T-helper 9 cell (primary cell): ENCODE measurements at places on chromosomes 7 and 10.

GRCh38 chr10:17115683-17116082 is 13.9 kb downstream of the CUBN start:
- DNase-seq = no peak

DNA sequence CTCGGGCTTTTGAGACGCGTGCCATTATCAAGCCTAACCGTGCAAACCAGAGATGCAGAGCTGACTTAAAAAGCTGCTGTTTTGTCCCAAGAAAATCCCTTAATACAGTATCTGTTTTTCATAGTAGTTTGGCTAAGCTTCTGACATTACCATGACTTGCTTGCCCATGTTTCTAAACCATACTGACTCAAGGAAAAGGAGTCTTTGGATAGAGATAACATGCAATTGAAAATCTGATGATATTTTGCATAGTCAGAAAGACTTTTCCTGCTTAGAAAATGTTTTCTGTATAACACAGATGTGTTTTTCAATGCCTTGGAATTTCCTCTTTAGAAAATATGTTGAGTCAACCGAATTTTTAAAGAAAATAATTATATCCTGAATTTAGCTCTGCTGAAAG is 21.5 kb upstream of the AKR1E2 start:
- DNase-seq = no peak

DNA sequence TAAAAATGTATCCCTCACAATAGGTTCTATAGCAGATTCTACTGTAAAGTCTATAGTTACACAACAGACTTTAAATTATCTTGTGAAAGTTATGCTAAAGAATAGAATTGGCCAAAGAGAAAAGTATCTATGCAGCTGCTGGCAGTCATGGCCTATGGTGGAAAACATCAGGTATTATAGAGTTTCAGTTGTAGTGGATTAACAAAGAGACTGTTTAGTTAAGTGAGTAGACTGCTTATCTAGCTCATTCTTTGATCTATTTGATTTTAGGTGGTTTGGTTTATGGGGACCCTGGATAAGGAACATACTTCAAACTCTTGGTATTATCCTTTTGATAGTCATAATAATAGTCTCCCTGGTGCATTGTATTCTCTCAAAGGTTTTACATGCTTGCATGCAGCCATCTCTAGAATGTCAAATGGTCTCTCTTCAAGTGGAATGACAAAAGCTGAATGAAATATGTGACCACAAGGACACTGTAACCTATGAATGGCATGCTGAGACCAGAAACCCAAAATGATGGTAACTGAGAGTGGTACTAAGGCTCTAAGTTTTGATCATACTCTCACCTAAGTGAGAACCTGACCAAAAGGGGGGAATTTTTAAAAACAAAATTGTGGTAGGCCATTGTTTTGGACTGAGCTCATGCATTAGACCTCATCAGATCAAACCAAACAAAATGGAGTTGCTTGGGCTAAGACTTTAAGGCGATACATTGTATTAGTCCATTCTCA is 54.9 kb upstream of the NAMPT start:
- no peak for DNase-seq

GRCh38 chr7:14023838-14024237 is 34.4 kb upstream of the ETV1 start:
- DNase-seq = no peak

DNA sequence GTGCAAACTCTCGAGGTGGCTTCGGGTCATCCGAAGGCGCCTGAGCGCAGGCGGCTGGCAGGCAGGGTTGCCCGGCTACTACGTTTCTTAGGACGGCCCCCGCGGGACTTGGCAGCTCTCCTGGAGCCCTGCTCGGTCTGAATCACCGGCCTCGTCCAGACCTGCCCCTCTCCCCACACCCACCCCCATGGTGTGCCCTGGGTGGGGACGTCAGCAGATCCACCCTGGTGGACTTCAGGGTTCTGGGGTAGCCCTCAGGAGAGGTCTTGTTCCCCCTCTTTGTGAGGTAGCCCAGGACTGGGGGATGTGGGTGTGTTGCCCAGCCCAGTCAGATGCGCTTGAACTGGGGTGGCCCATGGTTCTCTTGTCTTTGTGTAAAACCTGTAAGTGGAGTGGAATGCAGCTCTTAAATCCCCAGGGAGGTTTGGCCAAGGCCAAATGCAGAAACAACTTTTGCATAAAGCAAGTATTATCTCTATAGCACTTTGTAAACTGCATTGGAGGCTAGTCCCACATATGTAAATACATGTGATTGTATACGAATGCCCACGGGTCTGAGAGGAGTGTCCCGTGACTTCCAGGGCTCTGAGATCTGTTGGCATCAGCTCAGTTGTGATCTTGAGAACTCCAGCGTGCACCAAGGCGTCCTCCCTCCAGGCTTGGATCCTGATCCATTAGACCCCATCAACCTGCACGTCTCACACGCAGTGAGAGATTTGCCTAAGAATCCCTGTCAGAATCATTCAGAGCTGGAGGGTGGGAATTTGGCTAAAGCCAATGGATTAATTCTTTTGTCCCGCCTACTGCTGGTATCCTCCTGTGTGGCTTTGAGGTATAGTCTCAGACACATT is 1.8 kb downstream of the PFKFB3 start:
- no peak for DNase-seq

GRCh38 chr10:16915300-16915699 is 98.1 kb upstream of the RSU1 start:
- no peak for DNase-seq

DNA sequence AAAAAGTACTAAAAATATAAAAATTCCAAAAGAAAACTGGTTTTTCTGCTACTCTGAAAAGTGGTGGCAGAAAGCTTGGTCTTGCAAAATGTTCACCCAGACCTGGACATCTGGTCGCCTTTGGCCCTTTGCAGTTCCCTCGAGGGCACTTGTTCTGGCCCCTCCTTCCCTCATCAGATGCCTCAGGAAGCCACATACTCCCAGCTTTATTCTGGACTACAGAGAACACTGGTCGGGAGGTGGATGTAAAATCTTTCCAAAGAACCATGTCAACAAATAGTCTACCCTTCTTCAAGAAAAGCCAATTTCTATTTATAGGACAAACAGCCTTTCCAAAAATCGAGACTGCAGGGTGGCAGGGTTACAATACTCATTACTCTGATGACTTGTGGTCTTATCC is 726.1 kb downstream of the TNS3 start:
- no peak for DNase-seq

DNA sequence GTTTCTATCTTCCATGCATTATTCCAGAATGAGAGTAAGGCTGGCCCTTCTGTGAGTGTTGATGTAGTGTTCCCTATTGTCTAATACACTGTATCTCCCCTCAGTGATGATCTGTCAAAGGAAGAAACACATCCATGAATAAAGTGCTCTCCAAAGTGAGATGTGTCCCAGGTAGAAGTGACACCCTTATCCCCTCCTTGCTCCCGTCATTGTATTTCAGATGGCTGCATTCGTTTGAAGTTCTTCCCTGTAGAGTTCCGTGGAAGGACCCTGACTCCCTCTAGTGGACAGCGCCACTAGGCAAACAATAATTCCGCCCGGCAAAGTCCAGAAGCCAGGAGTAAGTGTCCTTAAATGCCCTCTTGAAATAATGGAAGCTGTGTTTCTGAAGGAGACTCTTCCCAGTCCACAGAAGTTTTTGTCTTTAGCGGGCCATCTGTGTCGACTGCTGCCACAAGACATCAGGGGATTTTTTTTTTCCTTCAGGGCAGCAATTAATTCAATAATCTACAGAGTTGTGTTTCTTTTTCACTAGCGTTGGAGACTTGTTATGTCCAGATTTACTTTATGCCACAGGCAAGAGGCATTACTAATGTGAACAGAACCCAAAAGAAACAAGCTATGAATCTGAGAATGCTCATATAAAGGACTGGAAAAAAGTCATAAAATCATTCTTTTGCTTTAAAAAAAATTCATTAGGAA is 64.6 kb downstream of the THNSL1 start:
- DNase-seq = peak; percentile 45

DNA sequence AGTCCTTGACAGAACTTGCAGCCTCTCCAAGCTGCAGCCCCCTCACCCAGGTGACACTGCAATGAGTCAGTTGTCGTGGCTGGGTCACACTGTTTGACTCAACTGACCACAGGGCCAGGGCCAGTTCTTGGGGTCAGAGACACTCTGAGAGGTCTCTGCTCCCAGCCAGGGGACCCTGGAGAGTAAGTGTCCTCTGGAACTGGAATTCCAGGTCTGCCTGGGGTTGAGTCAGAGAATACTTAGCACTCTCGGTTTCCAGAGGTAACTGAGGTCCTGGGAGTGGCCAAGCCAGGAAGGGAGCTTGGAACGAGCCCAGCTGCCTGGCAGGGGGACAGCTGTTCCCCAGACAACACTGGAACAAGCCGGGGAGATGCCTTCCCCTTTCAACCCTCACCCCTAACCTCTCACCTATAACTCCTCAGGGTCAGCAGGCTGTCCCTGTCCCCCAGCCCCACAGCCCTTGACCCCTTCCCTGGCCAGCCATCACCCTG is 2.2 kb upstream of the MYL10 start:
- no peak for DNase-seq

- no peak for DNase-seq
Observed at GRCh38 chr7:25646726-25647413, 418.6 kb upstream of the NPVF start.

- DNase-seq = no peak
Observed at GRCh38 chr10:130380056-130380455, 243.9 kb downstream of the GLRX3 start.

DNA sequence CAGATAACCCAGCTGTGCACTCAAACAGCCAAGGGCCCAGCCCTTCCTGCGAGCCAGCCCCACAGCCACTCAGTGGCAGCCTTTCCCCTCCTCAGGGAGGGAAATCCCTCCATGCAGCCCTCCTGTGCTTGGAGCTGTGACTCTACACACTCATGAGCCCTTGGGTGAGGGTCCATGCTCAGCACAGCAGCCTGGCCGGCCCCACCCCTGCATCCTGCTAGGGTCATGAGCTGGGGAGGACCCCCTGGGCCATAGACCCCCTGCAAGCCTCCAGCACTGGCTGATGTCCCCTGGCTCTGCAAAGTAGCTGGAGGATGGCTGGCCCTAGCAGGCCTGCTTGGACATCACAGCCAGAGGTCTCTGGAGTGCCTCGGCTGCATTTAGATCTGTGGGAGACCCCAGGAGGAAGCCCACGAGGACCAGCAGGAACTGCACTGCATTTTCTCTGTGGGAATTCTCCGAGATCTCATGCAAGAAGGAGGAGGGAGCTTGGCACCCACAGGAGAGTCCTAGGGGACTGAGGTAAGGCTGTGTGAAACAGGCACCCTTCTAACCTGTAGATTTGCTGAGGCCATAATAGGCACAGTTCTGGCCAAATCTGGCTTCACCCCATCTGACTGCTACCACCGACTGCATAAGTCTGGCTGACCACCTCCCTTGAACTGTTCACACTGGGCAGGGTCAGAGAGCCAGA is 17.4 kb downstream of the TMEM273 start:
- no peak for DNase-seq

DNA sequence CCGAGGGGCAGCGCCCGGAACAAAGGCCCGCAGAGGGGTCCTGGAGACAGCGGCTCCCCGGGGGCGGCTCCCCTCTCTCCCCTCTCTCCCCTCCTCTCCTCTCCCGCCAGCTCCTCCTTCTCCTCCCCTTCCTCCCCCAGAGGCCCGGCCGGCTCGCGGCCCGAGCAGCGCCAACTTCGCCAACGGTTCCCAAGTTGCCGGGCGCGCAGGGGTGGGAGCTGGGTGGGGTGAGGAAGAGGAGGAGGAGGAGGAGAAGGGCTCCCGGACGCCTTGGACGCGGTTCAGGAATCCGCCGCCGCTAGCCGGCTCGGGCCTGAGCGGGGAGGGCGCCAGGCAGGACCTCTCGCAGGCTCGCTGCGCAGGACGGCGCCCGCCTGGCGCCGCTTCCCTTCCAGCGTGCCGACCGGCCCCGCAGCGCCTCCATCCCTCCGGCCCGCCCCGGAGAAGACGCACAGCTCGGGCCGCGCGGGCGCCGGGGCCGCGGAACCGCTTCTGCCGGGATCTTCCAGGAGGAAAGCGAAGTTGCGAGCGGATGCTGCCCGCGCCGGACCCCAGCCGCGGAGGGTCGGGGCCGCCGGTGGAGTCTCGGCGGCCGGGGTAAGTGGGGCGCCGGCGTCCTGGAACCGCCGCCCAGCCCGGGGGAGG is at the start of gene CHST3:
CHST3 (plus strand) TSS at position 298 of the 645 bp plus-strand sequence. CDS start 41,448 bp downstream, outside the sequence.
- no peak for DNase-seq

- DNase-seq = no peak
Observed at GRCh38 chr7:151436446-151437158, 3.3 kb downstream of the CRYGN start.

DNA sequence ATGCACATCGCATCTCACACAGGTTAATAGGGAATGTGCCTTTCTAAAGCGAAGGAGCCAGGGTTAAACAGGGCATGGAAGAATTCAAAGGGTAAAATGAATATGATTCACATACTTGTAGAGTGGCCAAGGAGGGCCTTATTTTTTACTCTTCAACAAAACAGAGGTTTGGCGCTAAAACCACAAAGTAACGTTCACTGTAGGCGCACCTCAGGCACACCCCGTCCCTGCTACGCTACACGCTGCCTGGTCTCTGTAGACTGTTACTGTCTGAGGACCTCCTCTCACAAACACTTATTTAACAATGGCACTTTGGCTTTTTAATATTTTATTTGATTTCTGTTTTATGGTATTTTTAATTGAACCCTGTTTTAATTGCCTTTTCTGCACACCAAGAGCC is 462.1 kb upstream of the GALNT17 start:
- no peak for DNase-seq

DNA sequence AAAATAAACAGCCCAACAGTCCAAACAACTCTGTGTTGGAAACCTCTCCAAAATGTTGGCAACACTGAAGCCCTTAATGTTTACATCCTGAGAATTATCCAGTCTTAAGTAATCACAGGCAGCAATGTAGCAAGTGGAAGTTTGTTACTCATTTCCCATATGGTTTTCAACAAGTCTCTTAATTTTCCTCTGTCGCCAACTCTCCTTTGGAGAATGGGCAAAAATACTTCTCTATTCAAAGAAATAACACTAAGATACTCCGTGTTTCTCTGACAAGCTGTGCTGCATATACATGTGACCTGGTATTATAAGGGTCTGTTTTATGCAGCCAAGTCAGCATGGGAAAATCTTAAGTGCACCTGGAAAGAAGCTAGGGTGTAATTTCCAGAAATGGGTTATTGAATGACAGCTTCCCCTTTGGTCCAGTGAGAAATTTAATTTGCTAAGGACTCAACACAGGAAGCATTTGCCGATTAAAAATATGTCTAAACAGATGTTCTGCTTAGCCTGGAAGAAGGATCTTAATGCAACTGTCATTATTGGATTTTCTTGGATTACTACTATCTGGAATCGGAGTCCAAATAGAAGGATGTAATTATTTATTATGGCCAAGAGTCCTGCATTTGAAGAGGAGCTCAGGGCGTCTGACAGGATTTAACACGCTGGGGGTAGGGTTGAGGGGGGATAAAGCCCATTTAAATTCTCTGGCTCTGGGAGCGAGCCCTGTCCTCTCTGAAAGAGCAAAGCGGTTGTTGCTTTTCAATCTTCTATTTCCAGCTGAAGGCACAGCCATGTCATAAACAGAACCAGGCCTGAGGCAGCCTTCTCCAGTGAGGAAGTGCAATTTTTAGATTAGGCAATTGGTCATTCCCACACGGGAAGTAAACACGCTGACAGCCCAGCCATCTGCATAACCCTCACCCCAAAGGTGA is 73.1 kb downstream of the TLL2 start:
- DNase-seq = no peak

DNA sequence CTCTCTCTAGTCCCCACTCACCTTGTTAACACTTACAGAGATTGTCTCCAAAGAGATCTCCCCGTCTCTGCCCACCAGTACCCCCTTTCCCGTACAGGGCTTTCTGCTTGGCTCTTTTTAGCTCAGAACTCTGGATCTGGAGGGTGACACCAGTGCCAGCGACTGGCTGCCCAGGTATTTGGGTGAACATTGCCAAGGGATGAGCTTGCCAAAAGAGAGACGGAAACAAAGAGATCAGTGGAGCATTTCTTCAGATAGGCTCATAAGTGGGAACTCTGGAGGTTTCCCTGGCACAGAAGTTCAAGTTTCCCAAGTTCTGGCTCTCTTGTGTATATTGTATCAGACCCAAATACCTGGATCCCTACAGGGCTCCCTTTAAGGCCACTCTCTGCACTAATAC is 30.0 kb downstream of the STRIP2 start:
- no peak for DNase-seq
